CD4-positive, alpha-beta T cell treated with Interleukin-4 for 4 hours (primary cell): ENCODE measurements at places on chromosomes 12 and 14.

GRCh38 chr12:129304529-129304928 is 451.3 kb downstream of the GLT1D1 start:
- DNase-seq: no peak

DNA sequence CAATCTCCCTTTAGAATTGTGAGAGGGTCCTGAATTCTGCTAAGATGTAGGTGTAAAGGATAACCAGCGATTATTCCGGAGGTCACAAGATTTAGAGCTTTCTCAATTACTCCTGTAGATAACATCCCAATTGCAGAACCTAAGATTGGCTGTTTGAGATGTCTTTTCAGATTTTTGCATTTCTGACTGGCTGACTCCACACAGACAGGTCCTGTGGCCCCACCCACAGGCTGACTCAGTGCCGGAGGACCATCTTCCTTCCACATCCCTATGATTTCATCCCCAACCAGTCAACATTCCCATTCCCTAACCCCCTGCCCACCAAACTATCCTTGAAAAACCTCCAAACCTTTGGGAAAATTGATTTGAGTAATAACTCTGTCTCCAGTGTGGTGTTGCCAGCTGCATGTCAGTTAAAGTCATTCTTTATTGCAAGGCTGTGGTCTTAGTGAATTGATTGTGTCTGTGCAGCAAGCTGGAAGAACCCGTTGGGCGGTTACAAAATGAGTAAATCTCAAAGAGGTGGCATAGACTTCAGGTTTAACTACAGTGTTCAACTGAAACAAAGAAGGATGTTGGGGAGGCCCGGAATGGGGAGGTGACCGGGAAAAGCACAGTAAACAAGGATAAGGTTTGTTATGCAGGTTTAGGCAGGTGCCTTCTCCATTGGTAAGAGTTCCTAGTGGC is 10.6 kb downstream of the FNTB start:
- peak; percentile 18 for DNase-seq

- DNase-seq: no peak
Observed at GRCh38 chr12:72865921-72866320, 593.8 kb downstream of the TRHDE start.

- DNase-seq: no peak
Observed at GRCh38 chr12:44317651-44318126, 481.8 kb downstream of the TMEM117 start.

- DNase-seq: no peak
Observed at GRCh38 chr12:78672033-78672432, 192.5 kb upstream of the SYT1 start.

- no peak for DNase-seq
Observed at GRCh38 chr12:119019166-119019565, 37.8 kb downstream of the SRRM4 start.

DNA sequence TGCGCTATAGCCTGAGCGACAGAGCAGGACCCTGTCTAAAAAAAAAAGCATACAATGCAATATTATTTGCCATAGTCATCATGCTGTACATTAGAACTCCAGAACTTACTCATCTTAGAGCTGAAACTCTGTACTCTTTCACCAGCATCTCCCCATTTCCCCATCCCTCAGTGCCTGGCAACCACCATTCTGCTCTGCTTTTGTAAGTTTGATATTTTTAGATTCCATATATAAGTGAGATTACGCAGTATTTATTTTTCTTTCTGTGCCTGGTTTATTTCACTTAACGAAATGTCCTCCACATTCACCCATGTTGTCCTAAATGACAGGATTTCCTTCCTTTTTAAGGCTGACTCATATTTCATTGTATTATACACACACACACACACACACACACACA is 121.8 kb downstream of the BBS10 start:
- no peak for DNase-seq
